ENCODE measurements at places on chromosomes 6 and 20. TPM values are rescaled to one million over a fixed set of nuclear protein-coding genes. Genes with fewer than 3 reads are reported as not detected.

DNA sequence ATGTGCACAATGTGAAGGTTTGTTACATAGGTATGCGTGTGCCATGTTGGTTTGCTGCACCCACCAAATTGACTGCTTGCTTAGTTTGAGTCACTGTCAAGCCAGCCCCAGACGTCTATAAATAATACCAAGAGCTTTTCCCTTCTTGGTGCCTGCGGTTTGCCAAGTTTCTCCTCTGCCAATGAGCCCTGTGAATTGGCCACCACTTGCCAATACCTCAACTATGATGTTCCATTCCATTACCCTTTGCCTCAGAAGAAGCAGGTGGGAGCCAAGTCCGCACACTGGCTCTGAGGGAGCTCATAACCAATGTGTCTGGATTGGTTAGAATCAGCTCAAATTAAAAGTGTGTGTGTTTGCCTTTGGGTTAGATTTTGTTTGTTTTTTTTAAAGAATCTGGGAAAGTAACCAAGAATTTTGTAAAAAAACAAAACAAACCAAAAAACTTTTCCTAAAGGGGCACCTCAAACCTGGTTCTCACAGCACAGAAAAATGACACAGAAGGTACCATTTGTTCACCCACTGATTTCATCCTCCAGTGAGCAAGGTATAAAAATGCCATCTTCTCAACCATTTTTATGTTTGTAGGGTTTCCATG lies 244.7 kb upstream of the PRND start:
- no peak overlapping the region for H3K4me3 ChIP-seq
- no peak for DNase-seq
- H3K27me3 ChIP-seq = no peaks in the 10 kb centered on the region
- no peak overlapping the region for H3K27ac ChIP-seq

- H3K4me3 ChIP-seq = peak overlapping the region; percentile 4
- DNase-seq = peak; percentile 73
- H3K27me3 ChIP-seq = no peaks in the 10 kb centered on the region
- no peak overlapping the region for H3K27ac ChIP-seq
- no peaks in the 10 kb centered on the region for H3K36me3 ChIP-seq
Measured at GRCh38 chr6:113873043-113873667, 16.0 kb downstream of the MARCKS start.

DNA sequence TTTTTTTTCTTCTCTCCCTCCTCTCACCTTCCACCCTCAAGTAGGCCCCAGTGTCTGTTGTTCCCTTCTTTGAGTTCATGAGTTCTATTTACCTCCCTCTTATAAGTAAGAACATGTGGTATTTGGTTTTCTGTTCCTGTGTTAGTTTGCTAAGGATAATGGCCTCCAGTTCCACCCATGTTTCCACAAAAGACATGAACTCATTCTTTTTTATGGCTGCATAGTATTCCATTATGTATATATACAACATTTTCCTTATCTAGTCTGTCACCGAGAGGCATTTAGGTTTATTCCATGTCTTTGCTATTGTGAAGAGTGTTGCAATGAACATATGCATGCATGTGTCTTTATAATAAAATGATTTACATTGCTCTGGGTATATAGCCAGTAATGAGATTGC lies 147.9 kb downstream of the PDE7B start:
- no peaks in the 10 kb centered on the region for H3K27me3 ChIP-seq
- no peaks in the 10 kb centered on the region for H3K4me1 ChIP-seq
- no peak overlapping the region for H3K4me3 ChIP-seq
- no peaks in the 10 kb centered on the region for H3K36me3 ChIP-seq

Gene PAQR8
- 13.6 TPM for total RNA-seq

- no peak overlapping the region for H3K4me3 ChIP-seq
- no peak overlapping the region for H3K27ac ChIP-seq
- DNase-seq = no peak
- no peaks in the 10 kb centered on the region for H3K36me3 ChIP-seq
Measured at GRCh38 chr6:6239598-6240581, 80.6 kb downstream of the F13A1 start.

- H3K4me1 ChIP-seq = no peaks in the 10 kb centered on the region
- H3K27me3 ChIP-seq = no peaks in the 10 kb centered on the region
- no peak for DNase-seq
- H3K4me3 ChIP-seq = no peak overlapping the region
Measured at GRCh38 chr6:158849899-158850806, 31.0 kb upstream of the EZR start.

All from sigmoid colon (tissue), 7 donors.